ENCODE measurements at places on chromosomes 3 and 15.

GRCh38 chr3:169836078-169836941 is 23.6 kb upstream of the LRRC34 start:
- no peak for DNase-seq

DNA sequence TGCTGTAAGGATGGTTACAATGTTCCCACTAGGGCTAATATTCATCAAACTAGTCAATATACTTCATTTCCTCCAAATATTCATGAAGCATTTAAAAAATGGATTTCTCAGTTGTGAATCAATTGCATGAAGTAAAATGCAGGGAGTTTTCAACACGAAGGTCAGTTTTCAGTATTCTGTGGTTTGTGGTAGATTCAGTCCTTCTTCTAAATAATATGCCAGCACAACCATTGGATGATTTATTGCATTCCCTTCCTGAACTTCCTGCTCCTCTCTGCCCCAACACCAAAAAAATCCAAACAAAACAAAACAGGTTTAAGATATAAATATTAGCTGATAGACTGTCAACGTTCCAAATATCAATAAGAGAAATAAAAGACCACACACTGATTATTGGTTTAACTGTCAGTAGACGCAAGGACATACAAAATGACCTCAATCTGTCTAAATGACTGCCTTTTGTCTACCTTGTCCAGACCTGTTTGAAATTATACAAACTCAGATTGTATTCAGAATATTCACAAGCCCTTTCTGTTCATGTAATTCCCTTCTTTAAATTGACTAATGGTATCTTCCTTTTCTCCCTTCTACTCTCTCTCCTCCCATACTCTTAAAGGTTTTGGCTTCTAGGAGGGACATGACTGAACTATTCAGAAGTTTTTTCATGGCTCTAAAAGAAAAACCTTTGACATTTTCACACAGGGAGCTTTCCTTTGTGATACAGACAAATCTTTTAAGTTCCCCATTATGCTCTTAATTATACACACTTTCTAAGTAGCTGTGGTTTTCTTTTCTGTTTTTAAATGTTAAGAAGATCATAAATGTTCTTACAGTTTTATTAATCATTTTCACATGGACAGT is 92.6 kb upstream of the STT3B start:
- DNase-seq = no peak

DNA sequence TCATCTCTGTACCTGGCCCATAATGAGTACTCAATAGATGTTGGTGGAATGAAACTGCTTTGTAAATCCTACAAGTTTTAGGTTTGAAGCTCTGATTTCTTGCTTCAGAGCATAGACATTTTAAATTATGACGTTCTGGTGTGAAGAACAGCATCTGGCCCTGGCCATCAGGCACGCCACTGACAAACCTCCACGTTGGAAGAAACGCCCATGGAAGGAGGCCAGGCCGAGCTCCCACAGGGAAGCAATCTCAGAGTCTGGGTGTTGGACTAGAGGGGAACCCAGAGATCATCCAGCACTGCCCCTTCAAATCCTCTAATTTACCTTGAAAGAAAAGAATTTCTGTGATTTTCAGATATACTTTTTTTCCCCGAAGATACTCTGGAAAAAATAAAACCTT is 328.1 kb upstream of the RGMA start:
- no peak for DNase-seq

GRCh38 chr15:62208884-62209283 is 43.8 kb upstream of the C2CD4B start:
- no peak for DNase-seq

DNA sequence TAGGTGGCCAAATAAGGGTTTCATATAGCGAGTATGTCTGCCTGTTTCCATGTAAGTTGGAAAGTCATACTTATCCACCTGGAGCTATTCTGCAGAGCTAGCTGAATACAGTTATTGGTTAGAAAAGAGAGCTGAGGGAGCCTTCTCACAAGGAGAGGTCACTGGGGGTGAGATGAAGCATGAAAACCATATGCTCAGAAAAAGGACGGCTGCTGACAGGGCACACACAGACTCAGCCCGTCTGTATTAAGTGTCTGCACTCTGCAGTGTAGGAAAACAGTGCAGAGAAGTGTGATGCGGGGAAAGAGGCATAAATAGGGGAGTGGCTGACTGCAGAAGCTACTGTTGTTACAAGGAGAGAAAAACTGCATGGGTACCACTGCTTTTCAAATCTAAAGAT is 58.2 kb downstream of the C3orf70 start:
- no peak for DNase-seq

DNA sequence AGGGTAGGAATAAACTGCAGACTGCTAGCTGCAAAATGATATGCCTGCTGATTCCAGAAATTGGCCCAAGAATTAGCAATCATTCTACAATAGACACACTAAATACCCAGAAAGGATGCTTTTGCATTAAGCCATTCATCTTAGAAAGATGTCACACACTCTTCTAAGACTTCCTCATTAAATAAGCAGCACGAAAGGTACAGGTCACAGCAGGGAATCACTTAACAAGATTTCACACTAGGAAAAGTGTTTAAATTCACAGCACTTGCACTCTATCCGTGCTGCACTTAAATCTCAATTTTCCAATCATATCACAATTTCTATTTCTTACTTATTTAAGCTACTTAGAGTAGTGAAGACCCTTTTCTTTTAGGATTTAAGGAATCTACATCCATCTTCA is 372.8 kb upstream of the CBLB start:
- DNase-seq = no peak

DNA sequence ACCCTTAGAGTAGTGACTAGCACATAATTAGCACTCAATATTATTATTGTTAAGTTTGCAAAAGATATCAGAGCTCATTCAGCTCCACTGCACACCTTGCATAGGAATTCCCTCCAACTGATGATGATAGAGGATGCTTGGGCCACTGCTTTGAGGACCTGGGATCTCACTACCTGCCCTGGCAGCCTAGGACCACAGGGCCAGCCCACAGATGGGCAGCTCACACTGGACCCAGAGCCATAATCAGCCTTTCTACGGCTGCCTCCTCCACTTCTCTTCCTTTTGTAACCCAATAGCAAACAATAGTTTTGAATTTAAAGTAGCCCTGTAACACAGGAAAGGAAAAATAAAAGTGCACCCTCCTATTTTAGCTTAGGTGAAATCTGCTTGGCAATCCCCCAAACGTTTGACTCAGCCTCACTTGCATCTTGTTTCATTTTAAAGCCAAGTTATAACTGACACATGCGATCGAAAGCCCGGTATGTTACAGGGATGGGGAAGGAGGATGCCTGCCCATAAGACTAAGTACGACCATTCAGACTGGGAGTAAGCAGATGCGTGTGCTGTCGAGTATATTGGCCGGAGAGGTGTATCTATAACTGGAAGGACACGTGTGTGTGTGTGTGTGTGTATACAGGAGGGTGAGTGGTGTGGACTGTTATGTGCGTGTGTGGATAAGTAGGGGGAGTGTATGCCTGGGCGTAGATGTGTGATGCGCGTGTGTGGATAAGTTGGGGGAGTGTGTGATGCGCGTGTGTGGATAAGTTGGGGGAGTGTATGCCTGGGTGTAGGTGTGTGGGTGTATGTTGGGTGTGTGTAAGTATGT is 65.9 kb downstream of the CPN2 start:
- no peak for DNase-seq

DNA sequence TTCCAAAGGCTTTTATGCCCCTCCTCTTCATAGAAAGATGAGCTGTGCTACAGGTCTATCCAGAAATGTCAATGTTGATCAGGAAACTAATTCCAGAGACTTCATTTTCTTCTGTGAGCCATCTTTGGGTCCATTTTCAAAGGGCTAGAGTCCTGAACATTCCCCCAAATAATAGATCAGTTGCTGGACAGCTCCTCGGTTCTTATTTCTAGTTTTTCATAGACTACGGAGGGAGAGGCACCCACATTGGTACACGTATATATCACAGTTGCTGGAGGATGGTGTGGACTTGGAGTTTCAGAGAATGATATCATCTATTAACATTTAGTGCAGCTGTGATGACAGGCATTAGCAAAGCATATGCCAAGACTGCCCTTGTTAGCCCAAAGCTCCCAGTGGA is 59.1 kb downstream of the AGBL1 start:
- DNase-seq = no peak

GRCh38 chr3:147462856-147463255 is 53.7 kb downstream of the ZIC1 start:
- DNase-seq = no peak

GRCh38 chr3:67459796-67460195 is 194.6 kb downstream of the SUCLG2 start:
- DNase-seq = no peak

GRCh38 chr15:40249477-40250303 is 10.8 kb downstream of the PAK6 start:
- DNase-seq = no peak

GRCh38 chr15:19944261-19944888 is 597.2 kb downstream of the GOLGA6L6 start:
- no peak for DNase-seq

- DNase-seq = no peak
These were observed 2.0 kb upstream of the GP9 start for GRCh38 chr3:129058441-129059200.

GRCh38 chr3:112117841-112118571 is 15.0 kb downstream of the GCSAM start:
- no peak for DNase-seq

Data from activated CD8-positive, alpha-beta memory T cell treated with anti-CD3 and anti-CD28 coated beads, Interleukin-2, amount 50 U/mL, for 4 hours (primary cell).